ENCODE measurements at places on chromosomes 3 and 15. TPM values are rescaled to one million over a fixed set of nuclear protein-coding genes. Genes with fewer than 3 reads are reported as not detected.

DNA sequence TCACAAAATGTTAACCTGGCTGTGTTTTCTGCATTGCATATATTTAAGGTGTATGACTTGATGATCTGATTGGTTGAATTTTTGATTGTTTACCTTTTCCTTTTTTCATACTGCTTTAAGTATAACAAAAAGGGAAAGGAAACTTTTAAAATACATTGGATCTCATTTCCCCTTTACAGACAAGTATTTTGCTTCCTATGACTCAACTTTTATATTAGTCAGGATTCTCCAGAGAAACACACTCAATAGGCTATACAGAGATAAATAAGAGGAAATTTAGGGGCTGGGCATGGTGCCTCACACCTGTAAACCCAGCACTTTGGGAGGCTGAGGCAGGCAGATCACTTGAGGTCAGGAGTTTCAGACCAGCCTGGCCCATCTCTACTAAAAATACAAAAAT, 205.8 kb downstream of the TJP1 start:
- DNase-seq, result no peak

DNA sequence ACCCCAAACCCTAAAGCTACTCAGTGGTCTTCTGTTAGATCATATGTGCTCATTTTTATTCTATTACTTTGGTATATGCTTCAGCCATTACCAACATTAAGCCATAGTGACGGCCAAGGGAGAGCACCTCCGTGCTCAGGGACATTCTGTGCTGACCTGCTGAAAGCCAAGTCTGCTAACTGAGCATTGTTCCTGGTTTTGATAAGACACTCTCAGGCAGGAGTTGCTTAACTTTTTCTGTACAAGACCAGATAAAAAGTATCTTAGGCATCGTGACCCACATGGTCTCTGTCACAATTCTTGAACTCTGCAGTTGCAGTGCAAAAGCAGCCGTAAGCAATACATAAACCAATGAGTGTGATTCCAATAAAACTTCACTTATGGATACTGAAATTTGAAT, 100.6 kb downstream of the KLHL25 start:
- DNase-seq, result no peak

- DNase-seq, result no peak
Observed at GRCh38 chr3:136932523-136932922, 25.3 kb upstream of the IL20RB start.

The C15orf61 gene
- total RNA-seq, result 1.9 TPM

- DNase-seq, result no peak
Observed at GRCh38 chr3:26058901-26059321, 269.0 kb downstream of the OXSM start.

DNA sequence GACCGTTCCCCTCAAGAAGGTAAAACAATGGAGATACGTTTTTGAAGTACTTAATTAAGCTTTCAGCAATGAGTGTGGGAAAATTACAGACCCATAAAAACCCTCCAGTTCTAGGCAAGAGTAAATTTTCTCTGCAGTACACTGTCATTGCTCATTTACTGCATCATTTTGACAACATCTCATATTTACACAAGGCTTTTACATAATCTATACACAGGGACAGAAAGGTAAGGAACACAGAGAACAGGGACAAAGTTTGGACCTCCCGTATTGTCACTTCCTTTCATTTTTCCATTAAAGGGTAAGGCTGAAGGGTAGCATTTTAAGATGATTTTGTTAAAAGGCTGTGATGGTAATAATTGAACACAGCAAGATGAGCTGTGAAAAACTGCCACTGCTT, 7.4 kb upstream of the HGD start:
- DNase-seq, result no peak

The RBP2 gene
- total RNA-seq, result not detected

DNA sequence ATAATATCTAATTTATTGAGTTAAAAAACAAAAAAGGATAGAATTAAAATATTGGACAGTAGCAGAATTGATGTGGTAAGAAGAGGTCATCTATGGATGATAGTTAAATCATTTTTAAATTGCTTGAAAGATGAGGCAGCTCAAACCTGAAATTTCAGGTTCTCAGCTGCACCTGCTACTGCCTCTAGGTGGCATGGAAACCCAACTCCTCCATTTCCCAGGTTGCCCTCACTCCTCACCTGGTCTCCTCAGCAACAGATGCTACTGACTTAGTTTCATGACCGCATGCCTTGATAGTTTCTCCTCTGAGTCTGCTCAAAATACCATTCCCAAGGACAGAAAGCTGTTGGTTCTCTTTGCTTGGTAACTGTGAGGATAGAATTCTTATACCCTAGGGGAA, 148.1 kb downstream of the ABHD5 start:
- no peak for DNase-seq

Data from pulmonary artery endothelial cell (primary cell).